T-helper 17 cell (primary cell): ENCODE measurements at places on chromosomes 1 and 21. TPM values are rescaled to one million over a fixed set of nuclear protein-coding genes. Genes with fewer than 3 reads are reported as not detected.

DNA sequence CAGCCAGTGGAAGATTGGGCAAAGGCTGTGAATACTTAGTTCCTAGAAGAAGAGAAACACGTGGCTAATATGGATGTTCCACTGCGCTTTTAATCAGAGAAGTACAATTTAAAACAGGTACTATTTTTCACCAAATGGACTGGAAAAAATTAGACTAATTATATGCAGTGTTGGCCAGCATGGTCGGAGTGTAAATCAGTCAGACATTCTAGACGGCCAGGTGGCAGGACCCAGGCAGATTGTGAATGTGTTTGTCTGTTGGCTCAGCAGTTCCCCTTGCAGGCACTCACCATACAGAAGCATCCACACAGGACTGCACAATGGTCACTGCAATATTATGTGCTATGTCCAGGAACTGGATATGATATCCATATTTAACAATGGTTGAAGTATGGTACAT is 23.9 kb upstream of the SLC25A34 start:
- no peaks in the 10 kb centered on the region for H3K36me3 ChIP-seq
- peaks cover 6% of the 10 kb centered on the region for H3K4me1 ChIP-seq
- DNase-seq: no peak
- H3K4me3 ChIP-seq: no peak overlapping the region

The CR1L gene
- total RNA-seq: 0.81 TPM

GRCh38 chr1:25430967-25431881 is 527 bp downstream of the MACO1 start:
- no peaks in the 10 kb centered on the region for H3K36me3 ChIP-seq
- H3K27me3 ChIP-seq: no peaks in the 10 kb centered on the region
- H3K27ac ChIP-seq: peak overlapping the region; percentile 98
- H3K4me1 ChIP-seq: peaks cover 42% of the 10 kb centered on the region

The HFM1 gene
- not detected for total RNA-seq

DNA sequence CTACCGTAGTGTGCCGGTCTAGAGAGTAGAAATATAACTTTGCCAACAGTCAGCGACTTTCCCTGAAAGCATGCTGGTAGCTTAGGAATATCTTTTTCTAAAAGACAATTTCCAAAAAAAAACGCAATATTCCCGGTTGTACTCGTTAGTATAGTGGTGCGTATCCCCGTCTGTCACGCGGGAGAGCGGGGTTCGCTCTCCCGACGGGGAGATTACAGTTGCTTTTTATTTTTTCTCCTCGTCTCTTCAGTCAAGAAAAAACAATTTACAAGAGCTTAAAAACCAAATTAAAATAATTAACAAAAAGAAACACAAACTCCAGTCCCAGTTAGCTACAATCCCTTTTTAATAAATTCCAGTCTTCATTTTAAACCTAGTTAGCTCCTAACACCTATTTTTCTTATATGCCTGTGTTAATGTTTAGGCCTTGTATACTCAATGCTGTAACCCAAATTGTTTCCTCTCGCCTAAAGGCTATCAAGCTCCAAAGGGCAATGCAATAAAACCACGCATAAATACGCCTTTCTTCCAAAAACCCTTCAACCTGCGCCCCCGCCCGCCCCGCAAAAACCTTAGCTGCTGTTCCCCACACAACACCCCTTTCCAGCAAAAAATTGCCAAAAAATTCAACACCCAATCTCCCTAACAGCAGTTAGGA is 7.8 kb downstream of the HSPA6 start:
- peaks cover 2% of the 10 kb centered on the region for H3K36me3 ChIP-seq
- peaks cover 5% of the 10 kb centered on the region for H3K27me3 ChIP-seq
- peak overlapping the region; percentile 41 for H3K4me3 ChIP-seq

The CGN gene
- total RNA-seq: 0.60 TPM
